ENCODE measurements at places on chromosomes 12 and 14.

- DNase-seq, result no peak
Observed at GRCh38 chr12:6635856-6636531, at the start of gene LPAR5. LPAR5 (minus strand) TSS chr12:6635959; CDS start chr12:6621248, 14,711 bp downstream.

- DNase-seq, result no peak
Observed at GRCh38 chr12:98669751-98670150, 24.7 kb downstream of the APAF1 start.

DNA sequence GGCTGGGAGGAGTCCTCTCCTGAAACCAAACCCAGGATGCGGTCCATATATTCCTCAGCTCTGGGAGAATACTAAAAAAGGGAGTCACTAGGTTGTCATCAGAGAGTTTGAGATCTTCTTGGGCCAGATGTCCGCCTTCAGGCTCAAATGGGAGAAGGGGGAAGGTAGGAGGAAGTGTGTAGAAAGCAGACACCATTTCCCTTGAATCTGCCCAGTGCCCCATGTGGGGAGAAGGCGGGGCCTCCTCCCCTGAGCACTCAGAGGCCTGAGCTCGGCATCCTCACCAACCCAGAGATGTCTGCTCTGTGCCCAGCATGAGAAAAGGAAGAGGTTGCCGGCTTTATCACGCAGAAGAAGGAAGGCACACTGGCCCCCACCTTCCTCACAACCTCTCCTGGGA is 37.3 kb downstream of the LTBP2 start:
- DNase-seq, result no peak

- peak; percentile 28 for DNase-seq
Observed at GRCh38 chr12:123971770-123972456, 718 bp downstream of the CCDC92 start.

- DNase-seq, result no peak
Observed at GRCh38 chr12:91339106-91339505, 156.5 kb upstream of the DCN start.
